ENCODE measurements at places on chromosomes 4 and X.

GRCh38 chr4:98098764-98099163 lies 44.5 kb downstream of the STPG2 start:
- no peak for DNase-seq

- no peak for DNase-seq
These were observed 6.5 kb downstream of the TBC1D14 start for GRCh38 chr4:6916069-6916586.

DNA sequence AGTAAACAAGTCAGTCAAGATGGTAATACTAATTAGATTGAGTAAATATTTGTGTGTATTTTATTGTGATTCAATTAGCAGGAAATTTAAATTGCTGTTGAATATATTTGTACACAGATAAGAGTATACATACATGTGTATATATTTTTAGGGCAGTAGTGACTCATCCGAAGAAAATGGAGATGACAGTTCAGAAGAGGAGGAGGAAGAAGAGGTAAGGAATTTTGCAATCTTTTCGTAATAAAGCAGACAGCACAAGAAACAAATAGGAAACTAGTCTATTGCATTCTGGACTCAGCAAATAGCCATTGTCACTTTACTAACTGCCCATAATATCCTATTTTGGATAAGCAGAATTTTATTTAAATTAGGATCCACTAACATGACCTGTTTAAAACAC lies 6.6 kb downstream of the IBSP start:
- peak; percentile 78 for DNase-seq

- DNase-seq = no peak
These were observed 36.7 kb downstream of the PJA1 start for GRCh38 chrX:69128588-69128987.

DNA sequence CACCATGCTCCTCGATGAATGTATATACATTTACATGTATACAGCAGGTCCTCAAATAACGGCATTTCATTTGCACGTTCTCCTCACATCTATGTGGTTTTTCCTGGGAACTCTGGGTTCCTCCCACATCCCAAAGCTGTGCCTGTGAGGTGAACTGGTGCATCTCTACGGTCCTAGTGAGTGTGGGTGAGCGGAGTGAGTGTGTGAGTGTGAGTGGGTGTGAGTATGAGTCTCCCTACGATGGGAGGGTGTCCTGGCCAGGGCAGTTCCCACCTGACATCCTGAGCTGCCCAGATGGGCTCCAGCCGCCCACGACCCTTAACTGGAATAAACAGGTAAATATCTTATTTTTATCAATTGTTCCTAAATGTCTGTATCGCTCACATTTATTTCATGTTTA lies 40.0 kb downstream of the ACSL1 start:
- DNase-seq = no peak

DNA sequence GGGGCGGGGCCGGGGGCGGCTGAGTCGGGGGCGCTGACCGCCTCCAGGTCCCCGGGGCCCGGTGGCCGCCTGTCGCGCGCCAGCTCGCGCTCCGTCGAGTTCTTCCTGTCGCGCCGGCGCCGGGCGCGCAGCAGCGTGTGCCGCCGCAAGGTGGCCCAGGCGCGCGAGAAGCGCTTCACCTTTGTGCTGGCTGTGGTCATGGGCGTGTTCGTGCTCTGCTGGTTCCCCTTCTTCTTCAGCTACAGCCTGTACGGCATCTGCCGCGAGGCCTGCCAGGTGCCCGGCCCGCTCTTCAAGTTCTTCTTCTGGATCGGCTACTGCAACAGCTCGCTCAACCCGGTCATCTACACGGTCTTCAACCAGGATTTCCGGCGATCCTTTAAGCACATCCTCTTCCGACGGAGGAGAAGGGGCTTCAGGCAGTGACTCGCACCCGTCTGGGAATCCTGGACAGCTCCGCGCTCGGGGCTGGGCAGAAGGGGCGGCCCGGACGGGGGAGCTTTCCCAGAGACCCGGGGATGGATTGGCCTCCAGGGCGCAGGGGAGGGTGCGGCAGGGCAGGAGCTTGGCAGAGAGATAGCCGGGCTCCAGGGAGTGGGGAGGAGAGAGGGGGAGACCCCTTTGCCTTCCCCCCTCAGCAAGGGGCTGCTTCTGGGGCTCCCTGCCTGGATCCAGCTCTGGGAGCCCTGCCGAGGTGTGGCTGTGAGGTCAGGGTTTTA lies 1.5 kb downstream of the ADRA2C start:
- peak; percentile 24 for DNase-seq

DNA sequence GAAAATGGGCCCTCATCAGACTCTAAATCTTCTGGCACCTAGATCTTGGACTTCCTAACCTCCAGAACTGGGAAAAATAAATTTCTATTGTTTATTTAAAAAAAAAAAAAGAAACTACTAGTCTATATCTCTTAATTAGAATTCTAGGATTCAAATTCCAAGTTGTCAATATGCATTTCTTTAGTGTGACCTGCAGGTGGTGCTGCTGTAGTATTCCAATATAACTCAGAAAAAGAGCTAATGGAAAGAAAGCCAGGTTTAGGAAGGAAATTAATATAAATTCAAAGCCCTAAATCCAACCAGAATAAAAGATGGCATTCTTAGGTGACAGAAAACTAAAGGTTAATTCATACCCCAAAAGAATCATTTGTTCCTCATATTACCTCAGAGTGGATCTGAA lies 80.0 kb upstream of the NALF2 start:
- peak; percentile 24 for DNase-seq

GRCh38 chrX:24471808-24472207 lies 6.7 kb downstream of the PDK3 start:
- no peak for DNase-seq

GRCh38 chr4:132502096-132502552 lies 647.0 kb upstream of the PCDH10 start:
- DNase-seq = no peak

GRCh38 chr4:4762300-4762699 lies 97.2 kb upstream of the MSX1 start:
- DNase-seq = no peak

DNA sequence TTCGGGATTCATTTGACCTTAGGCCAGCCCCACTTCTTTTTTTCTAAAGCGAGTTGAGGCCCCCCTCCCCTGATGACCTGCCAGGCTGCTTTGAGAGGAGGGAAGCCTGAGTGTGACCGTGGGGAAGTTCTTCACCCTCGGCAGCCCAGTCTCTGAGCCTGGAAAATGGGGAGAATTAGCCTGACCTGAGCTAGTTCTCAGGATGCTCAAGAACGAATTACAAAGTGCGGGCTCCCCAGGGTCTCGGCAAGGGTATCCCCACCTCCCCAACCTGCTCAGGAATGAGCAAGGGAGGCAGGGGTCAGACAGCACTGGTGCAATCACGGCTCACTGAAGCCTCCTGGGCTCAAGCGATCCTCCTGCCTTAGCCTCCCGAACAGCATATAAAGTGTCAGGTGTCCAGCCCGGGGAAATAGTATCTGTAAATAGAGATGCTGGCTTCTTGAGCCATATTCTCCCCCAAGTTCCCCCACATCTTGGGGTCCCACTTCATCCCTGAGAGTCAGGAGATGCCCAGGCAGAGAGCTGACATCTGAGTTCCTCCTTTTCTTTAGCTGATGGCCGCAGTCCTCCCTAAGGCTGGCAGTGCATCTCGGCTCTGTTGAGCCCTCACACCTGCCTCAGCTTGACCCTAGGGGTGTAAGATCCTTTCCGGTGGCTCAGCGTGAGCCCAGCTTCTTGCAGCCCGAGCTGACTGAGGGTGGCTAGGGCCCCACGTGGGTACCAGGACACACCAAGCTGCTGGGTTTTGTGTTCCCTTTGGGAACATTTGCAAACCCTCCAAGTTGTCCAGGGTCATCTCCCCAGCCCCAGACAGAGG lies 1.6 kb downstream of the DUSP9 start:
- DNase-seq = no peak

GRCh38 chr4:138235419-138235952 lies 6.7 kb downstream of the SLC7A11 start:
- DNase-seq = peak; percentile 92

- DNase-seq = peak; percentile 70
These were observed 219.7 kb downstream of the DCLK2 start for GRCh38 chr4:150297861-150298474.

DNA sequence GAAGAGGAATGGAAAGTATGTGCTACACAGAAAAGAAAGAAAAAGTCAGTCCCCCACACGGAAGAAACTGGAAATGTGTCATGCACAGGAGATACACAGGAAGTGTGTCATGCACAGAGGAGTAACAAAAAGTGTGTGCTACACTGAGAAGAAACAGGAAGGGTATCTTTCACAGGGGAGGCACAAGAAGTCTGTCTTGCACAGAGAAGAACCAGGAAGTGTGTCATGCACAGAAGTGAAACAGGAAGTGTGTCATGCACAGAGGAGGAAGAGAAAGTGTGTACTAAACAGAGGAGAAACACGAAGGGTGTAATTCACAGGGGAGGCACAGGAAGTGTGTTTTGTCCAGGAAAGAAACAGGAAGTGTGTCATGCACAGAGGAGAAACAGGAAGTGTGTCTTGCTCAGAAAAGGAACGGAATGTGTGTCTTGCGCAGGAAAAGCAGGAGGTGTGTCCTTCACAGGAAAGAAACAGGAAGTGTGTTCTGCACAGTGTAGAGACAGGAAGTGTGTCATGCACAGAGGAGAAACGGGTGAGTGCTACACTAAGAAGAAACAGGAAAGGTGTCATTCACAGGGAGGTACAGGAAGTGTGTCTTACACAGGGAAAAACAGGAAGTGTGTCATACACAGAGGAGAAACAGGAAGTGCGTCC lies 527.2 kb upstream of the PRKX start:
- DNase-seq = no peak

- no peak for DNase-seq
These were observed 74.5 kb upstream of the HS3ST1 start for GRCh38 chr4:11503166-11503565.

DNA sequence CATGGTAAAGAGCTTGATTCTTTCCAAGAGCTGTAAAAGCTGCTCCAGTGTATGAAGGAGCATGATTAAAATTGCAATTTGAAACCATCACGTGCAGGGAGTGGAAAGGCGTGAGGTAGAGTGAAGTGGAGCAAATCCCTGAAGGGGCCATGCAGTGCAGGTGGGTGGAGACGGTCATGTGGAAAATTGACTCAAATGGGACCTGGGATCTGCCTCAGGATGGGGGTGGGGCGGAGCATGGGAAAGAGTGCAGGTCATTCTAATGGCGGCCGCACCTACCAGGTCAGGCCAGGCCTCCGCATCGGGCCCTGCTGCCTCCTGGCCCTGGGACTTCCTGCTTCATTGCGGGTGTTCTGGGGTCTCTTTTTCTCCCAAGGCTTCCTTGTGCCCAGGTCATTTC lies 25.3 kb upstream of the TRIM60 start:
- no peak for DNase-seq

- no peak for DNase-seq
These were observed 93.2 kb upstream of the NKX1-1 start for GRCh38 chr4:1499465-1499864.

- no peak for DNase-seq
These were observed 57.8 kb downstream of the GPRIN3 start for GRCh38 chr4:89249716-89250361.

DNA sequence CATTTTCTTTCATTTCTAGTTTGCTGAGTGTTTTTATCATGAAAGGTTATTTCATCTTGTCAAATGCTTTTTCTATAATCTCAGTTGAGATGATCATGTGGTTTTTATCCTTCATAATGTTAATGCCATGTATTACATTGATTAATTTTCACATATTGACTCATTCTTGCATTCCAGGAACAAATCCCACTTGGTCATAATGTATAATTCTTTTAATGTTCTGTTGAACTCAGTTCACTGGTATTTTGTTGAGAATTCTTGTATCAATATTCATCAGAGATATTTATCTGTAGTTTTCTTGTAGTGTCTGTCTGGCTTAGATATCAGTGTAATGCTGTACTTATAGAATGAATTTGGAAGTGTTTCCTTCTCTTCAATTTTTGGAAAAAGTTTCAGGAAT lies 16.7 kb upstream of the LHFPL1 start:
- DNase-seq = no peak

GRCh38 chr4:173522160-173522950 lies 7.7 kb downstream of the HAND2 start:
- peak; percentile 88 for DNase-seq

GRCh38 chr4:17781300-17782287 lies at the start of gene FAM184B:
FAM184B (minus strand) TSS chr4:17781621; CDS start chr4:17781299, 322 bp downstream.
- DNase-seq = no peak

- DNase-seq = peak; percentile 87
These were observed 5.6 kb upstream of the KANTR start for GRCh38 chrX:53088136-53088974.

DNA sequence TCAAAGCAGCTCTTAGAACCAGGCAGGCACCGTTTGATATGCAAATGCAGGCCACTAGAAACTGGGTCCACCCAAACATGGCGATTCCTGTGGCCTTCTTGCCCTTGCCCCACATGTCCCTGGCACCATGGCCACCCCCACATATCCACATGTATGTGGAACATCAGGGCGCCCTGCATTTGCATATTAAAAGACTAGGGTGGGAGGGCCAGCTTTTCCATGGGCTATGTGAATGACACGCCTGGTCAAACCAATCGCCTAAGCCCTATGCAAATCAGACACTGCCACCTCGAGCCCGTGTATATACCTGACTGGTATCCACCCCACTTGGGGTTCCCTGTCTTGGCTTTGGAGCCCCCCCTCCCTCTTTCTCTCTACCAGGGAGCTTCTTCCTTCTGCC lies 107.0 kb downstream of the ABLIM2 start:
- no peak for DNase-seq

DNA sequence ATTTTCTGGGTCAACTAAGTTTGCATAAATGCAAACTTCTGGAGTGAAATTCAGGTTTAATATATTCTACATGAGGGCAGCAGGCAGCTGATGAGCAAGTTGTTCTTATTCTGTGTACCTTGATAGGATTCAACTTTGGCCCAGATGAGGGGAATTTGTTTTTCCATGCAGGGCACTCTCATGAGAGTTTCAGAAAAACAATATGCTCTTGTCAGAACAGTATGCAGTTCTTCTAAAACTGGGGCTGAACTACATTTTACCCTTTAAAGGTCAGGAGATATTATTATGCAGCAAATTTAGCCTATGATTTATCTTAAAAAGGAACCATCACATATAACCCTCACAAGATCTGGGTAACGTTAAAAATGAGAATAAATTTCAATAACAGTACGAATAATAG lies 19.2 kb downstream of the GPRIN3 start:
- DNase-seq = no peak

- no peak for DNase-seq
These were observed 69.4 kb downstream of the STX18 start for GRCh38 chr4:4472344-4472958.

- no peak for DNase-seq
These were observed 137.1 kb downstream of the ARHGAP6 start for GRCh38 chrX:11528623-11529022.

DNA sequence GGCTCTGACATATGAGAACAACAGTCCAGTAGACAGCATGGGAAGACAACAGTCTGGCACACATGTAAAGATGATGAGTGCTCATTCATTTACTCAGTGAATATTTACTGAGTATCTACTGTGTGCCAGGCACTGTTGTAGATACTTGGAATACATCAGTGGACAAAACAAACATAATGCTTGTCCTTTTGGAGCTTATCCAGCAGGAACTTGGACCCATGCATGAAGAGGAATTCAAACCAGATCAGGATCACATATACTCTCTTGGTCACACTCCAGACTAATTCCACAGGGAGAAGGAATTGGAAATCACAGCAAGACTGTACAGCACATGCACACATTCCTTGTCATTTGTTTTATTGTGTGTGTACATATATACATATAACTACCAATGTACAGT lies 217.6 kb upstream of the TTC29 start:
- no peak for DNase-seq

- DNase-seq = no peak
These were observed 172.7 kb upstream of the FRG1 start for GRCh38 chr4:189767941-189768340.

All from iris pigment epithelial cell (primary cell).